Fibroblast of skin of abdomen (primary cell): ENCODE measurements at places on chromosomes 5 and 9.

GRCh38 chr5:135085133-135085935 is 51.3 kb upstream of the PITX1 start:
- no peak for DNase-seq

DNA sequence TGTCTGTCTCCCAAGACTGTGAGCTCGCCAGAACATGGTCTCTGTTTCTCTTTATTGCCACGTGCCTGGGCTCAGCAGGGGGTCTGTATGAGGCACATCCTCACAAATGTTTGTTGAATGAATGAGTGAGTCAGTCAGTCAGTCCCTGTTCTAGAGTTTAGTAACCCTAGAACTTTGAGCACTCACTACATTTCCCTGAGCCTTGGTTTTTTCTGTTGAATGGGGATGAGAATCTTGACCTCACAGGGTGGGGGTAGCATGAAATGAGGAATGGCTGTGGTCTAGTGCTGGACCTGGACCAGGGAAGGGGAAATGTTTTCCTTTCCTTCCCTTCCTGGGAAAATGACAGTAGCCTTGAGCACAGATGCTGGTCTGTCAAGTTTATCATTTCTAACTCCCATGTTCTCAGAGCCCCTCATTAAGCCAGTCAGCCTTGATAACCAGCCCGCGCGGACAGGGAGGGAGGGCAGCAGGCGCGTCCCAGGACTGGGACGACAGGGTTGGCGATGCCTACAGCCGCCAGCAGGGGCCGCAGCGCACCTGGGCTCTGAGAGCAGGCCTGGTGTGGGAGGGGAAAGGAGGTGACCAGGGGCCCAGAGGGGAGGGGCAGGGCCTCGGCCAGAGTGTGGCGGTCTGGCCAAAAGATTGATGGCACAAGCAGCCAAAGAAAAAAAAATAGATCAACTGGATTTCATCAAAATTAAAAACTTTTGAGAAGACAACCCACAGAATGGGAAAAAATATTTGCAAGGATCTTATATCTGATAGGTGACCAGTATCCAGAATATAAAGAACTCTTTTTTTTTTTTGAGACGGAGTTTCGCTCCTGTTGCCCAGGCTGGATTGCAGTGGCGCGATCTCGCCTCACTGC is 24.1 kb upstream of the WNK2 start:
- DNase-seq, result peak; percentile 75

- peak; percentile 45 for DNase-seq
Measured at GRCh38 chr5:135237748-135238103, 161.3 kb downstream of the MACROH2A1 start.

- DNase-seq, result peak; percentile 23
Measured at GRCh38 chr9:112166176-112167140, 8.6 kb downstream of the SUSD1 start.

GRCh38 chr9:88818495-88819201 is 172.6 kb upstream of the S1PR3 start:
- DNase-seq, result peak; percentile 81

DNA sequence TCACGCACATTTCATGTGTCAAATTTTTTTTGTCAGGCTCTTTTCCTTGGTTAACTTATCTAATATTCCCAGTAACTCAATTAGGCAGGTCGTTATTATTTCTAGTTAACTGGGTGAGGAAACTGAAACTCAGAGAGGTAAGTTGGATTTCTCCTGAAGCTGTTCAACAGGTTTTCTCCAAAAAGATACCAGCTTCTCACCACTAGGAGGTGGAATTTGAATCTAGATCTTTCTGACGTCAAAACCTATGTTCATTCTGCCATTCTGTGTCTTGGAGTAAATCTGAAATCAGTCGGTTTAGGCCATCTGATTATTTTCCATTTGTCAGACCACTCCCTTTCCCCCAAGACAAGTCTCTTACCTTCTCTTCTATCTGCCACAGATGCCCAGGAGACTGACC is 572.9 kb downstream of the ACTL7B start:
- no peak for DNase-seq

- DNase-seq, result no peak
Measured at GRCh38 chr9:95111716-95112115, 205.8 kb downstream of the FANCC start.

DNA sequence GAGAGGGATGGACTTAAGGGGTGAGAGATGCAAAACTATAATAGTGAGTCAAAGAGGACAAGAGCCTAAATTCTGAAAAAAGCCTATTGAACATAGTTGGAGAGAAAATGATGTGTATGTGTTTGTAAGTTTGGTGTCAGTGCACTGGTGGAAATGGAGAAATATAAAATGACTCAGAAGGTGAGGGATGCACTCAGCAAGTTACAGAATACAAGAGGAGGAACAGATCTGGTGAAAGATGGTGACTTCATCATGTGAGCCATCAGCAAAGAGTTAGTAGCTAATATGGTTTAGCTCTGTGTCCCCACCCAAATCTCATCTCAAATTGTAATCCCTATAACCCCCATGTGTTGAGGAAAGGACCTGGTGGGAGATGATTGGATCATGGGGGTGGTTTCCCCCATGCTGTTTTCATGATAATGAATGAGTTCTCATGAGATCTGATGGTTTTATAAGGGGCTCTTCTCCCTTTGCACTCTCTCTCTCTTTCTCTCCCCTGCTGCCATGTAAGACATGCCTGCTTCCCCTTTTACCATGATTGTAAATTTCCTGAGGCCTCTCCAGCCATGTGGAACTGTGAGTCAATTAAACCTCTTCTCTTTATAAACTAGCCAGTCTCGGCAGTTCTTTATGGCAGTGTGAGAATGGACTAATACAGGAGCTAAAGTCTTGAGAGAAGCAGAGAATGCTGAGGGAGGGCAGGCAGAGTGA is 30.4 kb upstream of the FYB1 start:
- DNase-seq, result no peak

- no peak for DNase-seq
Measured at GRCh38 chr5:56145106-56145505, 88.0 kb downstream of the ANKRD55 start.

- peak; percentile 15 for DNase-seq
Measured at GRCh38 chr9:127463911-127464310, 12.6 kb downstream of the LRSAM1 start.

DNA sequence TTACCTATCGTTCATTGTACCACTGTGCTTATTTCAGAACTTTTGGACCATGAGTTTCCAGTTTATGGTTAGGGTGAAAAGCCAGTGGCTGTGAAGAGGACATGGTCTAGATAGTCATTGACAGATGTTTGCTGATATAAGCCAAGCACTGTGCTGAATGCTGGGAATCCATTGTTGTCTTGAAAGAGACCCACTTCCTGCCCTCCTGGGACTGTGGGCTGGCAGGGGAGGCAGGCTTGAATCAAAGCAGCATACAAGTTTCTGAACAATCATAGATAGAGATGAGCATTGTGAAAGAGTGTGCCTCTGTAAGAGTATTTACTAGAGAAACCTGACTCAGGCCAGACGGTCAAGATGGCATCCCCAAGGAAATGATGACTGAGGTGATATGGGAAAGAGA is 73.4 kb downstream of the NMUR2 start:
- DNase-seq, result no peak

GRCh38 chr9:128946571-128947276 is 679 bp downstream of the DOLK start:
- peak; percentile 11 for DNase-seq

DNA sequence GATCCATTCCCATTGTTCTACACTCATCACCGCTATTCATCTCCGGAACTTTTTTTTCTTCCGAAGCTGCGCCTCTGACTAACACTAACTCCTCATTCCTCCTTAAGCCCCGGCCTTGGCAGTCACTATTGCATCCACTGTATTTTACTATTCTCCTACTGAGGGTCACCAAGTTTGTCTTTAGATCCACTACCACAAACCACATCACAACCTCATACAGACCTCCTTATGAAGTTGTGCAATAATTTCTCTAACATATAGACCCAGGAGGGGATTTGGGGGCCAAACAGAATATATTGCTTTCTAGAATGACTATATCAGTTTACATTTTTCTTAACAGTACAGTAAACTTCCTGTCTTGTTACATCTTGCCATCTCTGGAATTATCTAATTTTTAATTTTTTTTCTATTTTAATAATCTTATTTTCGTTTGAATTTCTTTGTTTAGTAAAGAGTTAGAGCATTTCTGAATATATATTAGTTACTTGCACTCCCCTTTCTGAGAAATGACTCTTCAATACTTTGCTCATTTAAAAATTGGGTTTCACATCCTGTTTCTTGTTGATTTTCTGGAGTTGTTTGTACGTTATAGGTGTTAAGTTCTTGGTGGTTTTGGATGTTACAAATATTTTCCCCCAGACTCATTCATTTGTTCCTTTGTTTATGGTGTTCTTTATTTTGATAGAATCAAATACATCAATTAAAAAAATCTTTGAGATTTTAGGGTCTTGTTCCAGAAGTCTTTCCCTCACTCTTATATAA is 37.1 kb downstream of the DMRT2 start:
- DNase-seq, result no peak

DNA sequence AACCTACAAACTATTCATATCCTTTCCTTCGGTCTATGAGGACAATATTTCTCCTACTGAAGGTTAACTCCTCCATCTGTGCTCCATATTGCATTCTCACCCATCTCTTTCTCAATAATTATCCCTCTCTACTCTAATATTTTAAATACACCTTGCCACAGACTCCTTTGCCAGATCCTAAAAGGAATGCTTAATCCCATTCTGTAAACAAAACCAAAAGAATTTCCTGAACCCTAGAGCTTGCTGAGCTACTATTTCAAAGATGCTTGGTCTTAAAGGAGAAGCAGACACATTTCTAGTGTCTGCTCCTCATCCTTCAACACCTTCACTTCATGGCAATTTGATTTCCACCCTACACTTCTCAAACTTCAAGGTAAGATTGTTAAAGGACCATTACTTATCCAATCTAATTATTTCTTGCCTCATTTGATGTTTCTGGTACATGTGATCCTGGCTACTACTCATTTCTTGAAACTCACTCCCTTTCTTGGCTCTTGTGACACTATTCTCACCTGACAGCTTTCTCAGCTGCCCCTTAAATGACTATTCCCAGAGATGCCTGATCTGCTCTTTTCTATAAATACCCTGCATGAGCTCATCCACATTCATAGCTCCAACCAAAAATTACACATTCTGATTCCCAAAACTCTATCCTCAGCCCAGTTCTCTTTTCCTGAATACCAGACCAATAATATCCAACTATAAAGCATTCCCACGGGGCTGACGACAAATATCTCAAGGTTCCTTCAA is 20.2 kb downstream of the HOMER1 start:
- no peak for DNase-seq

DNA sequence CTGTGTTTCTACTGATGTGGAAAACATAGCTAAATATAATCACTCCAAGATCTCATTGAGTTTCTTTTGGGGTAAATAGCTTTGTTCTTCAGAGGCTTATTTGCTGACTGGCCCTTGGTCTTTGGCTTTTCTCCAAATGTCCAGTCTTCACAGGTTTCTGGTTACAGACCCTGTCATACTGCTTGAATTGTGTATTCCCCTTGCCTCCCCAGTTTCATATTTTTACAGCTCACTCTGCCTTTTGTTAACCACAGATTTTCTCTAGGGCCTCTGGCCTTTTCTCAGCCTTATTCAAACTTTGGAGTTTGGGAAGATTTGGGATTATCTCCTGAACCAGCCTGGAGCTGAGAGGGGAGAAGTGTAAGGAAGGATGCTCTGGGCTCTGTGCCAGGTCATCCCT is 23.9 kb downstream of the ISOC1 start:
- no peak for DNase-seq

- DNase-seq, result peak; percentile 78
Measured at GRCh38 chr5:150595466-150596031, 44.9 kb upstream of the SYNPO start.

- no peak for DNase-seq
Measured at GRCh38 chr5:160007514-160007913, 1.4 kb upstream of the TTC1 start.

DNA sequence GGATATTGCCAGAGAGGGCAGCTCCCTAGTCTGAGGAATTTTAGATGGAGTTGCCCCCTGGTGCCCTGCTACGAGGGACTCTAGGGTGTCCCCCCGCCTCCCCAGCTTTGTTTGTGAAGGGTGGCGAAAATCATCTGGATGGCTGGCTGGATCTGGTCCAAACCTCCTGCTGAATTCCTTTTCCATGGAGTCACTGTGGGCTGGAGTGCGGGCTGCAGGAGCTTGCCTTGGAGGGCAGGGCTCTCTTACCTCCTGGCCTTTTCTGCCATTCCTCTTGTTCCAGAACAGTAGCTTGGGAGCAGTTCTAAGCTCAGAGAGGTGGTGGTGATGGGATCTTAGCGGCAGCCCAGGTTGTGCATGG is 2.1 kb downstream of the SYNPO start:
- peak; percentile 90 for DNase-seq

DNA sequence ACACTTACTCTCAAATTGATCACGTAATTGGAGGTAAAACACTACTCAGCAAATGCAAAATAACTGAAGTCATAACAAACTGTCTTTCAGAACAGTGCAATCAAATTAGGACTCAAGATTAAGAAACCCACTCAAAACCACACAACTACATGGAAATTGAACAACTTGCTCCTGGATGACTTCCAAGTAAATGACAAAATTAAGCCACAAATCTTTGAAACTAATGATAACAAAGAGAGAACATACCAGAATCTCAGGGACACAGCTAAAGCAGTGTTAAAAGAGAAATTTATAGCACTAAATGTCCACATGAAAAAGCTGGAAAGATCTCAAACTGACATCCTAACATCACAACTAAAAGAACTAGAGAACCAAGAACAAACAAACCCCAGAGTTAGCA is 540.5 kb upstream of the CDH18 start:
- DNase-seq, result no peak

DNA sequence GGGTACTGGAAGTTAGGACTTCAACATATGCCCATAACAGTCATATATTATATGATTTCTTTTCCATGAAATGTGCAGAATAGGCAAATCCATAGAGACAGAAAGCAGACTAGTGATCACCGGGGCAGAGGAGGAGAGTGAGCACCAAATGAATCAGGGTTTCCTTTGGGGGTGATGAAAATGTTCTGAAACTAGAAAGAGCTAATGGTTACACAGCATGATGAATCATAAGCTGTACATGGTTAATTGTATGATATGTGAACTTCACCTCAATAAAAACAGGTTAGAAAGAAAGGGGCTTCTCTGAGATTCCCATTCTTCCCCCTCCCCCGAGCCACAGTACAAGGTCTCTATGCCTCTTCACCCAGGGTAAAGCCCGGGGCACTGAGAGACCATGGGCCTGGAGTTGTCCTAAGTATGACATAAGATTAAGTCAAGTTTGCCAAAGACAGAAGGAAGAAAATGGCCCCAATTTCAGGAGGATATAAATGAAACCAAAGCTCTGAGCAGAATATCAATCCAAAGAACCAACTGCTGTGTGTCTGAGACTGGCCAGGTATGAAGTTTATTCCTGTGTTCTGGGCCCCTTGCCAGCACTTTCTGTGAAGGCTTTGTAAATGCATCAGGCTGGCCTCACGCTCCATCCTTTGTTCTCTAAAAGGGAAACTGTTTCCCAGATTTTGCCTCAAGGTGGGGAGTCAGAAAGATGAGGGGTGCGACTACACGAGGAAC is 243.8 kb downstream of the CDK5RAP2 start:
- DNase-seq, result peak; percentile 62

DNA sequence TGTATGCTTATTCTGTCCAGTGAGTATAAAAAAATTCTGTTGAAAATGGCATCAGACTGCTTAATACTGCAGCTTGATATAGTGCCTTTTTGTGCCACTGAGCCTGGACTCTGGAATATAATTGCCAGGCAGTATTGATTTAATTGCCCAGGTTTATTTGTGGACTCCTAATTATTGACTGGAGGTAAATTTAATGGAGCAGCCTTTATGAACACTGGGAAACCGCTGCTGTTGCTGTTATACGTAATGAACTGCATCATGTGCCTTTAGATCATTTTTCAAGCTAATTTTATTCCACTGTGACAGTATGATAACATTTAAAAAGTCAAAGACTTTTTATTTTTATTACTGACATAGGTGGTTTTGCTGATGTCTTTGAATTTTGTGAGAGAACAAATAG is 90.2 kb upstream of the SH3GL2 start:
- no peak for DNase-seq
